Chondrocyte (in vitro differentiated cells): ENCODE measurements at places on chromosomes 7 and 10. TPM values are rescaled to one million over a fixed set of nuclear protein-coding genes. Genes with fewer than 3 reads are reported as not detected.

DNA sequence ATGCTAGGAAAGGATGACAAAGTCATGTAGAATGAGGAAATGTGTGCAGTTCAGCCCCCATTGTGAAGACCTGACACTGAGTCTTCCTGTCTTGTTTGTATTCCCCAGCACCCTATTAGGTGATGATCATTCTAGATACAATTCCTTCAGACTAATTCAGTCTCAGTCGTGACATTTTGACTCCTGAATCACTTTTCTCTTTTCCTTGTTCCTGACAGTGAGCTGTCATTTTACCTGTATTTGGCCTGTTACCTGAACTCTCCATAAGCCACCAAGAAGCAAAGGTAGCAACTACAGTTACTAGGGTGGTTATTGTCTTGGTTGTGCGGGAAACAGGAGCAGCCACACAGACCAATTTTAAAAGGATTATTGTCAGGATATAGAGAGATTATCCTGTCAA, 111.4 kb upstream of the TAC1 start:
- no peak for DNase-seq

DNA sequence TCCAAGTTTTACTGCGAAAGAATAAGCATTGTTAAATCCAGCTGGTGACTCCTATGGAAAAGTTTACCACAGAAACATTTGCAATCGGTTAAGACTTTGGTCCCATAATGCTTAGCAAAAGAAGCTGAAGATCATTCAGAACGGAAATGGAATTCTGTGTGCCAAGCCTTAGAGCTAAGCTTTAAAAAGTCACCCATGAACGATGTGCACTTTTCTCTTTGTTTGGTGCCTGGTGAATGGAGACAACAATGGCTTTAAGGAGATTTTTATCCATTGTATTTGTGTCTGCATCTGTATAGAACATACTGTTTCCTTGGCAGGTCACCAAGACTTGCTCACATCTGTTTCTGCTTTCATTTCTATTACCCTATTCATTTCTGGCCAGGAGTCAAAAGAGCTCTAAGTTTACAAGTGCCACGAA, 26.3 kb upstream of the COL1A2 start:
- no peak for DNase-seq

- DNase-seq: no peak
Measured at GRCh38 chr10:86583983-86584382, 62.4 kb upstream of the WAPL start.

DNA sequence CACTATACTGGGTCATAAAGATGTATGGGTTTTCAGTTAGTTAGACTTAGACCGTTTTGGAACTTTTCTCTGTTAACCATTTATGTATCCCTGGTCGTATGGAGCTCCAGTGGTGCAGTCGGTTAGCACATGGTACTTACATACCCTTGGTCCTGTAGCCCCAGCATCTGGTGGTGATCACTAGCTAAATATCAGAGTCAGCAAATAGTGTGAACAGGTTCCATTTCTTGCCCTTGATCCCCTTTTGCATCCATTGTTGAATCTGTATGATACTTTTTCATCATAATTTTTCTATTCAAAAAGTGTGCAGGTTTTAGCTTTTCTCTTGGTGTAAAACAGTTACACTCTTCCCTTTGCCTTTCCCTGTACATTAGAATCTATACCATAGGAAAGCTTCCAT, 15.9 kb downstream of the NIPSNAP2 start:
- DNase-seq: no peak

GRCh38 chr7:132453826-132454225, 122.4 kb downstream of the PLXNA4 start:
- DNase-seq: no peak

C7orf57 gene
- total RNA-seq: not detected in 3 replicates
